ENCODE measurements at places on chromosomes 3 and 15. TPM values are rescaled to one million over a fixed set of nuclear protein-coding genes. Genes with fewer than 3 reads are reported as not detected.
A peak's percentile ranks its signal among the peaks of the same experiment; 100 is the strongest.

DNA sequence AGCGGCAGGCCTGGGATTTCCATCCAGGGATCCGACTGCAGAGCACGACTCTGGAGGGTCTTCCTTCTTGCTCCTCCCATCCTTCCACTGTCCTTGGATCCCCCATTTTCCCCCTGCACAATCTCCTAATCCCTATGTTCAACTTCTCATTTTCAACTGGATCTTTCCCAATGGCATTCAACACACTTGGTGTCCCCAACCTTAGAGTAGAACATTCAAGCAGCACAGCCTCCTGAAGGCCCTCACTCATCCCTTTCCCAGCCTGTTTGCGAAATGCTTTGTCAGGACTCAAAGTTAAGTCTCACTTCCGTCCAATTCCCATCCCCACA is 32.3 kb downstream of the RPN1 start:
- no peaks in the 10 kb centered on the region for H3K27me3 ChIP-seq
- H3K36me3 ChIP-seq = peaks cover 24% of the 10 kb centered on the region
- no peak for DNase-seq
- H3K27ac ChIP-seq = peak overlapping the region; percentile 88
- H3K4me3 ChIP-seq = peak overlapping the region; percentile 92

DNA sequence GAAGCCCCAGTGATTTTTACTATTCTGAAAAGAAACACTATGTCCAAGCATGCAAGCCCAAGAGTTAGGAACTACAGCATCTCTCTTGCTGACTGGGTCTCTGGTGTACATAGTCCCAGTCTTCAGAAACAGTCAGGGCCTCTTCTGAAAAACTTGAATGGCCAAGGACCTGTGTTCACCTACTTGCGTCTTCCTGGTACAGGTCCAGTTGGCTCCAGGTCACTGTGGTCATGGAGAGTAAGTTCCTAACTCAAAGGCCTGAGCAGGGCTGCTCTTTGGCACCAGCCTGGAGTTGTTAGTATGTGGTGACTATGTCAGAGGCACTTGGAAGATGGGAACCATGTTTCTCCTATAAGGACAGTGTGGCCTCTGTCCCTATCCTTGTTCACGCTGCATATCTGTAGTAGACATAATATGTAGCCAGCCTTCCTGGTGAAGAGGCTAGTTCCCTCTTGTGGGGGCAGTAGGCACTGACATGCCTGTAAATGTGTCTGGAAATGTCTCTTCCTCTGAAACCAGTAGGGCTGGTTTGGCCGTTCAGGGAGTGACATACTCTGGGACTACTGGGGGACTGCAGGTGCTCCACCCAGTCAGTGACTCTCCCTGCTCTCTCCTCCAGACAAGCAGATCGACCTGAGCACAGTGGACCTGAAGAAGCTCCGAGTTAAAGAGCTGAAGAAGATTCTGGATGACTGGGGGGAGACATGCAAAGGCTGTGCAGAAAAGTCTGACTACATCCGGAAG is 2.6 kb upstream of the RBM15B start:
- H3K4me3 ChIP-seq = peak overlapping the region; percentile 16
- peaks cover 11% of the 10 kb centered on the region for H3K36me3 ChIP-seq
- H3K27me3 ChIP-seq = no peaks in the 10 kb centered on the region
- H3K4me1 ChIP-seq = peaks cover 63% of the 10 kb centered on the region

DNA sequence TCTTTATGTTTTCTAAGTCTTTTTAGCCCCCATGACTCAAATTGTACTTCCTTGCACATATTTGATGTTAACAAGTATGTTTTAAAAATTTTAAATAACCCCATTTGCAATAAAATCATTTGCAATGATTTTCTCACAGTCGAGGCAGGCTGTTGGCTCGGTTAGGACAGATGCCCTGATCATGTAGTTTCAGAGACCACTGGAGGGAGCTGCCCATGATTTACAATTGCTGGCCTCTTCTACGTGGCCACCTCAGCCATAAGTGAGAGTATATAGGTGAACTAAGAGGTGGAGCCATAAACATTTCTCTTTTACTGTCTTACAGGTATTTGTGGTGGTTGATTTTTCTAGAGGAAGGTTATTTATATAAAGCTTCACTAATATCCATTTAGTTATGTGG is 1.7 kb downstream of the DTWD1 start:
- H3K27me3 ChIP-seq = no peaks in the 10 kb centered on the region
- H3K27ac ChIP-seq = no peak overlapping the region
- H3K4me1 ChIP-seq = peaks cover 57% of the 10 kb centered on the region
- peaks cover 8% of the 10 kb centered on the region for H3K36me3 ChIP-seq
- no peak overlapping the region for H3K4me3 ChIP-seq
- DNase-seq = no peak

- H3K27ac ChIP-seq = no peak overlapping the region
- H3K4me1 ChIP-seq = no peaks in the 10 kb centered on the region
- DNase-seq = no peak
- H3K36me3 ChIP-seq = peaks cover 2% of the 10 kb centered on the region
- peaks cover 12% of the 10 kb centered on the region for H3K27me3 ChIP-seq
- H3K4me3 ChIP-seq = no peak overlapping the region
Measured at GRCh38 chr15:50046867-50047266, 72.2 kb downstream of the ATP8B4 start.

GRCh38 chr3:195059471-195060216 is 211.3 kb downstream of the XXYLT1 start:
- no peaks in the 10 kb centered on the region for H3K4me1 ChIP-seq
- H3K27me3 ChIP-seq = peaks cover 16% of the 10 kb centered on the region
- H3K36me3 ChIP-seq = peaks cover 4% of the 10 kb centered on the region
- DNase-seq = peak; percentile 74

DNA sequence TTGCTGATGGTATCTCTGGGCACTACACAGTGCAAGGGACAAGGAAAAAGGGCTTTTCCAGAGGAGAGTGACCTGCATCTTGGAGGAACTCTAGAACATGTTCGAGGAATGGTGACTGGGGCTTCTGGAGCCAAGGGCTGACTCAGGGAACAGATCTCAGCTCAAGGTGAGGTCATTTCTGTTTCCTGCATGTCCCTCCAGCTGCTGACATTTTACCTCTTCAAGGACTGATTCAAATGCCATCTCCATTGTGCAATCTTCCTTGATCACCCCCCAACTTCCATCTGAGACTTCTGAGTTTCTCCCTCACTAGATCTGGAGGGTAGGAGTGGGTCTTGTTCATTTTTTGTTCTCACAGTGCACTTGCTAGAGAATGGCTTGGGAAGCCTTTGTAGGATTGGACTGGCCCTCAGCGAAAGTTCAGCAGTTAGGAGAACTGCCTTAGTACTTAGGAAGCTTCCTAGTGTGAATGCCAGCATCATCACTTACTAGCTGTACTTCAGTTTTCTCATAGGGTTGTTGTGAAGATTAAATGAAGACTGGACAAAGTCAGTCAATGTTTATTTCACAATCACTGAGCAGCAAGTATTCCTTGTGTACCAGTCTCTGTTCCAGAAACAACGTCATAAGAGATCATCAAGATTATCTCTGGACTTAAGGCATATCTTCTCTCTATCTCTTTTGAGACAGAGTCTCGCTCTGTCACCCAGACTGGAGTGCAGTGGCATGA is 2.6 kb upstream of the IDH3A start:
- no peak overlapping the region for H3K4me3 ChIP-seq
- H3K27ac ChIP-seq = no peak overlapping the region
- peaks cover 25% of the 10 kb centered on the region for H3K4me1 ChIP-seq
- H3K36me3 ChIP-seq = no peaks in the 10 kb centered on the region

The LTK gene
- total RNA-seq = 1.0 TPM

The KLHL24 gene
- total RNA-seq = 44.9 TPM

The NR1I2 gene
- not detected for total RNA-seq

Measured in chondrocyte (in vitro differentiated cells).